ENCODE measurements at places on chromosomes 3 and 15.

GRCh38 chr3:140763532-140763931 is 85.7 kb downstream of the TRIM42 start:
- DNase-seq: peak; percentile 20

DNA sequence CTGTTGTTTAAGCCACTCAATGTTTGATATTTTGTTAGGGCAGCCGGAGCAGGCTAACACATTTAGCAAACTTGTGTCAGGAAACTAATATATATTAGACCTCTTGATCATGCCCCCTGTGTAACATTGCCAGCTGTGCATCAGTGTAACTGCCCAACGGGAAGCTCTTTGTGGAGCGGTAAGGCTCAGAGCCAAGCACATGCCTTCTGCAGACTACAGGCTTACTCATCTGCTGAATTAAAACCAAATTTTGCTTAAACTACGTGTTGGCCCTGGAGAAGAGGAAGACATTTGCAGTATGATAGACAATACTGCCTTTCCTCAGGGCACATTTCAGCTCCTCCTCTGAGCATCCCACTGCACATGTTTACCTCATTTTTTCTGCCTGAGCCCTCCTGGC is 50.5 kb upstream of the KCNMB2 start:
- DNase-seq: no peak

DNA sequence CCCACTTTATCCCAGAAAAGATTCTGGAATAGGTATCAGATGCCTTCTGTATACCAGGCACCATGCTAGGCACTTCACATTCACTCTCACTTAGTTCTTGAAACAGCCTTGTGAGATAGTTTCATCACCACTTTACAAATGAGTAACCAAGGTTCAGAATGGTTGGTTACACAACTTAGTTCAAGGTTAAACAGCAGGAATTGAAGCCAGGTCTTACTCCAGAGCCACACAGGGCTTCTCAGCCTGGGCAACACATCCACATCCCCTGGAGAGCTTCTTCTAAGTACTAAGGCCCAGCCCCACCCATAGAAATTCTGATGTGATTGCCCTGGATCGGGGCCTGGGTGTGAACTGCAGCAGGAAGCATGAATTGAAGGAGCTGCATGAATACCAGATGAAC is 18.6 kb downstream of the WHAMM start:
- no peak for DNase-seq

GRCh38 chr3:85721409-85722145 is 762.8 kb downstream of the CADM2 start:
- no peak for DNase-seq

DNA sequence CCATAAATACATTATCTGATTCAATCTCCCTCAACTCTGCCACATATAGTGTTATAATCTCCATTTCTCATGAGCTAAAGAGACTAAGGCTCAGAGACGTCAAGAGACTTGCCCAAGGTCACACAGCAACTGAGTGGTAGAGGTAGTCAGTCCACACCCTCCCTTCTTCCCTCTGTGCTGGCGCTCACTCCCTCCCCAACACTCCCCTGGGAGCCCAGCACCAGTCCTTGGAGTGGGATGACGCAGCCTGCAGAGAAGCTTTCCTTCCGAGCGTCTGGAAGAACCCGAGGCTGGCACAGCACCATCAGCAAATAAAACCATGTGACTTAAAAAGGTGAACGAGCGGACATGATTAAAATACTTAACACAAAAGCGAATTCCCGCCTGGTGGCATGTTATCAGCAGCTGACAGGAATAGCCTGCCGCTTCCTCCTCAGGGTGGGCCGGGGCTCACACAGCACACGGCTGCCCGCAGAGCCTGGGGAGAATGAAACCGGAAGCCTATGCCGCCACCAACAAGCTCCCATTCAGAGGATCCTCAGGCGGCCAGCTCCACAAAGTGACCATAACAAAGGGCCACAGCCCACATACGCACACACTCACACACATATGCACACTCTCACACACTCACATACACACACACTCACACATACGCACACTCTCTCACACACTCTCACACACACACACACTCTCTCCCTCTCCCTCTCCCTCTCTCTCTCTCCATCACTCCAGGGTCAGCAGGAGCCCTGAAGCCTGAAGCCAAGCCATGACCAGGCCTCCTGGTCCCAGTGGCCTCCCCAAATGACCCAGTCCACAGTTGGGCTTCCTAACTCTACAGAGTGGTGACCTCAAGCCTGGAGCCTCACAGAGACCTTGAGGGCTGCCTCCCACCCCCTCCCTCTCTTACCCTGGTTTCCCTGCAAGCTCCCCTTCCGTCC is 120.5 kb downstream of the XXYLT1 start:
- peak; percentile 70 for DNase-seq
